ENCODE measurements at places on chromosomes 7 and 10. TPM values are rescaled to one million over a fixed set of nuclear protein-coding genes. Genes with fewer than 3 reads are reported as not detected.

TAC1 gene
- total RNA-seq, result not detected

GRCh38 chr7:45901566-45901965 is 13.3 kb downstream of the IGFBP1 start:
- no peak for DNase-seq

SUGCT gene
- total RNA-seq, result 1.1 TPM

- DNase-seq, result no peak
Observed at GRCh38 chr10:103575416-103576075, 82.0 kb downstream of the NEURL1 start.

DNA sequence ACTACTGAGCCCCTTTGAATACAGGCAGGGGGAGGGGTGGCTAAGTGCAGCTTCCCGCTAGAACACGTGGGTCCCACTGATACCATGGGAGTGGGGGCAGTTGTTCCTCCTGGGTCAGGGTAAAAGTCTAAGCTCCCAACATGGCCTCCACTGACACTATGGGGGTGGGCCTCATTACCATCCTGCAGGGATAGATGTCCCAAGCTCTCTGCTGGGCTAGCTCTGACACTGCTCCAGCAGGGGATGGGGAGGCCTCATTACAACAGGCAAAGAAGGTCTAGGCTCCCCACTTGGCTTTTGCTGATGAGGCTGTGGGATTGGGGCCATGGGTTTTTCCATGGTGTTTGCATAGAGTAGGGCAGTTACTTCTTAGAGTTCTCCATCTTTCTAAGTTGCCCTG is 51.5 kb downstream of the STK17A start:
- DNase-seq, result no peak

- no peak for DNase-seq
Observed at GRCh38 chr7:45501791-45502190, 72.4 kb upstream of the ADCY1 start.

ZNF716 gene
- not detected for total RNA-seq

GRCh38 chr7:54245020-54245419 is 297.2 kb upstream of the VSTM2A start:
- DNase-seq, result no peak

DNA sequence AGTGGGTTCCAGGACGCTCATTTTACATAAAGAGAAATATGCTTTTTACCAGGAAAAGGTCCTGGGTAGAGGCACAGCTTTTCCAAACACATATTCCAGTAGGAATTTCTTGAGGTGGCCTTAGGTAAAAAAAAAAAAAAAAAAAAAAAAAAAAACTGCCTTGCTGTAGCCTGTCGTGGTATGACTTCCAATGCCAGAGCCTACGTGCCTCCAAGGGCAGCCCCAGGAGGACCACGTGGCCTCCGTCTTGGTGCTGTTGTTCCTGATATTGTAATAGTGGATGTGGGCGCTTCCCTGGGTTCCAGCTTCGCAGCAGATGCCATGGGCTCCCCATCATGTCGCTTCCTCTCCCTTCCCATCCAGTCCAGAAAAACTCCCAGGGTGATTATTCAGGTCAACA is 49.3 kb downstream of the PRKAG2 start:
- DNase-seq, result no peak
